ENCODE measurements at places on chromosomes 7 and 10.
A peak's percentile ranks its signal among the peaks of the same experiment; 100 is the strongest.

DNA sequence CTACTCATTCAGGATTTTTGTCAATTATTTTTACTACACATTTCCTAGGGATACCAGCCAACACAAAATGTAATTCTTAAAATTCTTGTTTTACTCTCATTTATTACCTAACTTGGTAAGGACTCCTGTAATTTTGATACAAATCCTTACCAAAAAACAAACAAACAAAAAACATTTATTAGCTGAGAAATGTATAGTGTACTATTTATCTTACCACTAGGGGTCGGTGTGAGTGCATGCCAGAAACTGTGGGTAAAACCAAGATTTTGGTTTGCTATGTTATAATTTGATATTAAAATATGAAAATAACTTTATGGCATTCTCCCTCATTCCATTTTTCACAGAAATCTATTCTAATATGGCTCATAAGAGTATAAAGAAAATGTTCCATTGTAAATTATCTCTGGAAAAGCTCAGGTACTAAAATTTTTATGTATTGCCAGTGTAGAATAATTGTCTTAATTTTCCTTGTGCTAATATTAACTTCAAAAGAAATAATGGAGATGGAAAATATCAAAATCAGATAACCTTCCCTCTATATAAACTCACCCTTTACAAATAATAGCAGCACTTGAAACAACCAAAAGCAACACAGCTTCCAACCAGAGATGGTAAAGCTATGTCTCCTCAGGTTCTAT is 290.8 kb upstream of the PCDH15 start:
- no peak for DNase-seq

GRCh38 chr10:58574058-58574457 is 61.4 kb downstream of the BICC1 start:
- no peak for DNase-seq

GRCh38 chr7:29005406-29005805 is 47.3 kb upstream of the TRIL start:
- no peak for DNase-seq

- no peak for DNase-seq
Observed at GRCh38 chr7:113144817-113145216, 26.5 kb upstream of the SMIM30 start.

- DNase-seq: no peak
Observed at GRCh38 chr7:40536421-40536820, 401.6 kb downstream of the SUGCT start.

DNA sequence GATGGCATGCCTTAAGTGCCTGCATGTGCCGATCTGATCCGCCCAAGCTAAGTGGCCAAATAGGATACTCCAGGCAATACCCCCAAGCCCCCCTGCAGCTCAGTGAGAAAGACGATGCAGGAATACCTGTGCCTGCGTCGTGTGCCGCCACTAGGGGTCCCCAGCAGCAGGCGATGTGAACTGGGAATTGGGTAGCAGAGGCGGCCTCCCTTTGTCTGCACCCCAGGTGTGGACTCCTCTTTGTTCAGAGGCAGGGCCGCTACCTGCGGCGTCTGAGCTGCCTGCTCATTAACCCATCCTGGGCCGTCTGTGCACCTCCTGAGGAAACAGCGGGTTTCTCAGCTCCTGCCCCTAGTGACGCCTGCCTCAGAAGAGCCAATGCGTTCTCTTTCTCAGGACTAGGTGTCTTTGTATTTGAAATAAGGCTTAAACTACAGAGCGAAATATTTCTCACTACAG is 4.8 kb upstream of the CHN2 start:
- peak; percentile 81 for DNase-seq

DNA sequence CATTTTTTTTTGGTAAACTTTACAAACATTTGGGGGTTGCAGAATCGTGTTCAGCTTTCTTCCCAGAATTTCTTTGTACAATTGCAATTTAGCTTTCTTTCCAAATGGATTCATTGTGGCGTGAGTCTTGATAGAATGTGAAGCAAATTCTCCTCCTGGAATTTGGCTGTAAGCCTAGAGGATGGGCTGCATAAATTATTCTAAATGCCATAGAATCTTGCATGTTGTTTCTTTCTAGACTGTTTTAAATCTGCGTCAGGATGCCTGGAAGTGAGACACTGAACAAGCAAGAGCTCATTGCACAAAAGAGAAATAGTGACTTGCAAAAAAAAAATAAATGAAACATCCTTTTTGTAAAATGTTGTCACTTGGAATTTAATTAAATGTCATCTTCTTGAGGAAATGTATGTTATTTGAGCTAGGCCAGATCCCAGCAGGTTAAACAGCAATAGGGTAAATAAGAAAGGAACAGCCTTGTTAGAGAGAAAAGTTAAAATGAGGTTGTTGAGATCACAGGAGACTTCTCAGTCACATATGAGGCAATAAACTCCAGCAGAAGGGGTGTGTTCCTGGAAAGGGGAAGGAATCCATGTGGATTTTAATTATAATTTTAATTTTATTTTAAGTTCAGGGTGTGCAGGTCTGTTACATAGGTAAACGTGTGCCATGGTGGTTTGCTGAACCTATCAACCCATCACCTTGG is 483.0 kb downstream of the PLXDC2 start:
- no peak for DNase-seq
